Karpas-422 (cell line): ENCODE measurements at places on chromosomes 1 and 21. TPM values are rescaled to one million over a fixed set of nuclear protein-coding genes. Genes with fewer than 3 reads are reported as not detected.

Gene TGFBR3
- not detected in 2 replicates for total RNA-seq

Gene NR0B2
- not detected in 2 replicates for total RNA-seq

DNA sequence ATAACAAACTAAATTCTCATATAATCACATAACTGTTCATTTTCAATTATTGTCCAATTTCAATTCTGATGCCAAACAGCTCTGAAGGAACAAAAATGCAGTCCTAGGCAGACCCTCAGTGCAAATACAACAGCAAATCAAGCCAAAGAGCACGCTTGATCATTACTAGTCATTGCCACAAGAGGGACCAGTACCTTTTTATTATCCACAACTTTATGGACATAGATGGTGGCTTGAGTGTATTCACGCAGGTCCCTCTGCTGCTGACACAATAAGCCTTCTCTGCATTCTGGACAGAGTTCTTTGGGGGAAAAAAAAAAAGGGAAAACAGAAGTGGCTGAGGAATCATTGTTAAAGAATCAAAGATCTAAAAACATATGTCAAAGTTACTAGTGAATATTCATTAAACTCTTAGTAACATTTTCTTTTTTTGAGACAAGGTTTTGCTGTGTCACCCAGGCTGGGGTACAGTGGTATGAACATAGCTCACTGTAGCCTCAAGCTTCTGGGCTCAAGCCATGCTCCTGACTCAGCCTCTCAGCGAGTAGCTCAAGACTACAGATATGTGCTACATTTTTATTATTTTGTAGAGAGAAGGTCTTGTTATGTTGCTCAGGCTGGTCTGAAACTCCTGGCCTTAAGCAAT lies 34.3 kb upstream of the RAP1GAP start:
- DNase-seq, result peak; percentile 77

DNA sequence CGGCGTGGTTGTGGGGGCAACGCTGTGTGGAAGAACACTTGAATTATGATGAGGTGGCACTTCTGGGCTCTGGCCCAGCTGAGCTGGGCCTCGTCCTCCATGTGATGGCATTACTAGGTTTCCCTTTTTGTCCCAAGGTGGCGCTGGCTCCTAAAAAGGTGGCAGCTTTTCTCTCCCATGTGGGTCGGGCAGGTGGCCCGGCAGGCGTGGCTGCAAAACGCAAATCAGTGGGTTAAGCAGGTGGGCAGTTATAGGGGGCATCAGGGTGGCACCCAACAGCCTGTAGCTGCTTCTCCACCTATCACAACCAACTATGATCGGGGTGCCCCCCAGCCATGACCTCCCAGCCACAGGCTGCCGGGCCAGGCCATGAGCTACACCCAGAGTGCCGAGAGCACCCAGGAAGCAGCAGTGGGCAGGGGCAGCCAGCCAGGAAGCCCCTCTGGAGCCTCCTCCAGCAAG lies 59.6 kb downstream of the KCNAB2 start:
- peak; percentile 74 for DNase-seq

GRCh38 chr1:116811321-116811720 lies 57.1 kb downstream of the CD2 start:
- no peak for DNase-seq

GRCh38 chr1:1994536-1994935 lies 9.1 kb downstream of the CFAP74 start:
- no peak for DNase-seq

- no peak for DNase-seq
Observed at GRCh38 chr1:182707122-182707521, 22.7 kb upstream of the RGS8 start.

DNA sequence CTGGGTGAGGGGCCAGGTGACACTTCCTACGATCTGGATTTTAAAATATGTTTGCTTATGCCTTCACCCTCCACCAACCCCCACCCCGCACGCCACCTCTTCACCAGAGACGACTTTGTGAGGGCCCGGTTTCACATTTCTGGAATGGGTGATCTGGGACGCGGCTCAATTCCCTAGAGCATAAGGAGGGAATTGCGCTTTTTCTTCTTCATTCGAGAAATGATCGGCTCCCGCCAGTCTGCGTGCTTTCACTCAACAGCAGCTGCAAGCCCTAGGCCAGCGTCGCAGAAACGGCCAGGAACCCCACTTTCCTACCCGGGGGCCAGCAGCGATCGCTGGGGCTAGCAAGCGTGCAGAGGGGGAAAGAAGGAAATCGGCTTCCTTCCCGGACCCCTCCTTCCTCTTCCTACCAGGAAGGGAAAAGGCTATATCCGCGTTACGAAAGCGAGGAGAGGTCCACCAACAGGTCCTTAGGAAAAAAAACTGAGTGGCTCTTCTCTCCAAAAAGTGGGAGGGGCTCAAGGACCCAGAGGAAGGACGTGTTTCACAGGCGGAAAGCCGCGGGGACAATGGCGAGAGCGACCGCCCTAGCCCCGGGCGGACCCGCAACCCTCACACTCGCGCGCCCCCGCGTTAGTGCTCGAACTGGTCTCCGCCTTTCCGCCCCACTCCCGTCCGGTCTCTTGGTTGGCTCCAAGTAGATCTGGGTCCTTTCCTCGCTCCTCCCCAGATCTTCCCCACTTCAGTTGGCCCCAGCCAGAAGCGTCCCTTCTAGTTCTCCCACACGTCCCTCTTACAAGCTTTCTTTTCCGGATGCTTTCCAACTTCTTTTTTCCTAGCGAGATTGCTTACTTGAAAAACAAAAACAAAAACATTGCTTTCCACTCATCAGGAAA lies 1.1 kb upstream of the ADAMTS1 start:
- no peak for DNase-seq

DNA sequence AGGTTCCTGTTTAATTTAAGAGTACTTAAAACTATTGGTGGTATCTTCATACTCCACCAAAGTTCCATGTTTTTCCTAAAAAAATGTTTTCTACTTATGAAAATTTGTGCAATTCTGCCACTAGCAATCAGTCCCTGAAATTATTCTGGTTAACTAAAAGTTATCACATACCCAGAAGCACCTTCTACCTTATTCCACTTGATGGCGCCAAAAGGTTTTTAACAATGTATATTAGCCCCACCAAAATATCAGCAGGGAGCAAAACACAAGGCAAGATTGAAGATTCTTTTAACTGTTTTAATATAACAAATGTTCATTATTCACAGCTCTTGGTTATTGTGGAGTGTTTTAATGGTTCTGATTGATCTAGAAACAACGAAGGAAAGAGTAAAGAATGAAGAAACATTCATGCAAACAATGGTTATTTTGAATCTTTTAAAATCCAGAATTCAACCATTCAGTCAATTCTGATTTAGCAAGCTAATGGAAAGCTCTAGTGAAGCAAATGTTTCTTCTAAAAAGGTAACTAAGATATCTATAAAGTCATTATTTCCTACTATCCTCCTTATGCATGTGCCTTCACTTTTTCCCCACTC lies 67.2 kb downstream of the TTLL7 start:
- peak; percentile 77 for DNase-seq
